ENCODE measurements at places on chromosomes 12 and 14. TPM values are rescaled to one million over a fixed set of nuclear protein-coding genes. Genes with fewer than 3 reads are reported as not detected.

ST8SIA1 gene
- total RNA-seq: 7.6 TPM

CLEC6A gene
- not detected for total RNA-seq

MYO1H gene
- not detected for total RNA-seq

DNA sequence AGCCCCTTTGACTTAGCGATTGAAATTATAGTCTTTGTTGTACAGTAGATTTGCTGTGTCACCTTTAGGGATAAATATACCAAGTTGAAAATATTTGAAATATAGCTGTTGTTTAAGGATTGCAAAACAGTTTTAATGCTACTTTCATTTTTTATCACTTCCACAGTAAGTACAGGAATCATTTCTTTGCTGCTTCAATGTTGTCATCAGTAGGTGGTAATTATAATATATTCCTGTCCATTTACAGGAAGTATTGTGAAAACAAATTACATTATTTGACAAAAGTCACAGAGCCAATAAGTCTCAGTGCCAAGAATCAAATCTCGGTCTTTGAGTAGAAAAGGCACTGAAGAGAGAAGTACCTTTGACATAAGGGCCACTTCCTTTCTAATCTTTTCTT lies 342.6 kb upstream of the RGS6 start:
- H3K4me1 ChIP-seq: peaks cover 12% of the 10 kb centered on the region
- peaks cover 2% of the 10 kb centered on the region for H3K36me3 ChIP-seq
- H3K4me3 ChIP-seq: no peak overlapping the region
- H3K27me3 ChIP-seq: no peaks in the 10 kb centered on the region
- H3K27ac ChIP-seq: no peak overlapping the region

DNA sequence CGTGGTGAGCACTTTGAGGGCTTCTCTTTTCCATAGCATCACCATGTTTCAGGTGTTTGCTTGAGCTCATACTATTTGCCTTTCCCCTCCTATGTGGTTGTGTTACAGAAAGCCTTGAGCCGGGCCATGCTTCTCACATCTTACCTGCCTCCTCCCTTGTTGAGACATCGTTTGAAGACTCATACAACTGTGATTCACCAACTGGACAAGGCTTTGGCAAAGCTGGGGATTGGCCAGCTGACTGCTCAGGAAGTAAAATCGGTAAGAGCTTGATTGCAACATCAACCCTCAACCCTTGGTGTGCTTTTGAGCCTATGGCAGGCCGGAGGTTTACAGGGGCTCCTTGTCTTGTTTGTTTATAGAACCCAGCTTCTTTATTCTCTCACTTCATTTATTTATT lies 8.1 kb downstream of the LETMD1 start:
- no peak overlapping the region for H3K27ac ChIP-seq
- no peak for DNase-seq
- H3K4me1 ChIP-seq: peaks cover 5% of the 10 kb centered on the region
- H3K36me3 ChIP-seq: peaks cover 4% of the 10 kb centered on the region
- no peak overlapping the region for H3K4me3 ChIP-seq

GRCh38 chr14:99604766-99605298 lies 825 bp upstream of the CCDC85C start:
- peak overlapping the region; percentile 97 for H3K27ac ChIP-seq
- H3K4me1 ChIP-seq: peaks cover 31% of the 10 kb centered on the region

GRCh38 chr12:906062-906585 lies 43.4 kb downstream of the RAD52 start:
- no peak for DNase-seq
- peak overlapping the region; percentile 74 for H3K27ac ChIP-seq
- H3K4me3 ChIP-seq: no peak overlapping the region
- H3K4me1 ChIP-seq: peaks cover 18% of the 10 kb centered on the region

DNA sequence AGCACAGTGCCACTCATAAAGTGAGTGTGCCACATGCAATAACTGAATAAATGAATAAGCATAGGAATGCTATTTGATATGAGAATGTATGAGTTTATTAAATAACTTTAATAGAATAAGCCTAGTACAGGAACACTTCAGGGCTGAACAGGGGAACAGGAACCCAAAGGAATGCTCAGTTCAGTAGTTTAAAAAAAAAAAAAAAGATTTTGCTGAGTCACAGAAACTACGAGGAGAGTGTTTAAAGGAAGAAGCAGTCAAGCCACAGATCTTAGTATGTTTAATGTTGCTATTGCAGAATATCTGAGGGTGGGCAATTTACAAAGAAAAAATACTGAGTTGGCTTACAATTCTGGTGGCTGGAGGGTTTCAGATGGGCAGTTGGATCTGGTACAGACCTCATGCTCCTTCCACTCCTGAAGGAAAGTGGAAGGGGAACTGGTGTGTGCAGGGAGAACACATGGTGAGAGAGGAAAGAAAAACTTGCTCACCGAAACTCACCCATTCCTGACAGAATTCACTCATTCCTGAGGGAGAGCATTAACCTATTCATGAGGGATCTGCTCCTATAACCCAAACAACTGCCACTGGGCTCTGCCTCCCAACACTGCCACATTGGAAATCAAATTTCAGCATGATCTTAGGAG lies 880.3 kb upstream of the MGAT4C start:
- no peaks in the 10 kb centered on the region for H3K36me3 ChIP-seq
- H3K27ac ChIP-seq: no peak overlapping the region
- no peak for DNase-seq
- no peak overlapping the region for H3K4me3 ChIP-seq

- no peak overlapping the region for H3K27ac ChIP-seq
- no peaks in the 10 kb centered on the region for H3K4me1 ChIP-seq
- H3K4me3 ChIP-seq: no peak overlapping the region
- no peak for DNase-seq
- H3K27me3 ChIP-seq: peaks cover 13% of the 10 kb centered on the region
Measured at GRCh38 chr14:78933948-78934524, 763.9 kb downstream of the NRXN3 start.

GRCh38 chr14:35504260-35504659 lies 29.7 kb upstream of the INSM2 start:
- peaks cover 6% of the 10 kb centered on the region for H3K4me1 ChIP-seq
- DNase-seq: no peak
- H3K27me3 ChIP-seq: peaks cover 23% of the 10 kb centered on the region
- no peak overlapping the region for H3K4me3 ChIP-seq

DNA sequence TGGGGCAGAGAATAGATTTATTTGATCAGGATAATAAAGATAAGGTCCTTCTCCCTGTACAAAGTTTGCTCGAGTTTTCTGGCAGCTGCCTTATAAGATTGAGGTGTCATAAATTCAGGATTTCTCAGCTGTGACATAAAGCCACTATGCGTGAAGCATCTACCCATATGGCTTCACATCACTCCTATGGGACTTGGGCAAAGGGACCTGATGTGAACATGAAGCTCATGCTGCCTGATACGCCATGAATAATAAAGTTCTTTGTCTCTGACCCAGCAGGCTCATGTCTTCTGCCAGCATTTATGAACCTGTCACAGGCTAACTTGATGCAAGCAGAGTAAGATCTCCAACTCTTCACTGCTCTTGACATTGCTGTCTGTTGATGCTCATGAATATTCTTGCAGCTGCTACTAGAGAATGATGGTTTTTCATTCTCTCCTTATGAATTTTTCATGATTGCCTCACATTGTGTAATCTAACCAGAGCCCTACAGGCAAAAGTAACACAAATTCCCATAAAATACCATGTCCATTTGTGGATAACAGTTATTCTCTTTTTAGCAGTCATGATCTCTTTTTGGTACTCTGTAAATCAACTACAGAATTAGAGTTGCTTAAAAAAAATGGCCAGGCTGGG lies 49.0 kb upstream of the CPNE8 start:
- H3K36me3 ChIP-seq: no peaks in the 10 kb centered on the region
- DNase-seq: no peak
- no peaks in the 10 kb centered on the region for H3K4me1 ChIP-seq
- H3K27ac ChIP-seq: no peak overlapping the region

DNA sequence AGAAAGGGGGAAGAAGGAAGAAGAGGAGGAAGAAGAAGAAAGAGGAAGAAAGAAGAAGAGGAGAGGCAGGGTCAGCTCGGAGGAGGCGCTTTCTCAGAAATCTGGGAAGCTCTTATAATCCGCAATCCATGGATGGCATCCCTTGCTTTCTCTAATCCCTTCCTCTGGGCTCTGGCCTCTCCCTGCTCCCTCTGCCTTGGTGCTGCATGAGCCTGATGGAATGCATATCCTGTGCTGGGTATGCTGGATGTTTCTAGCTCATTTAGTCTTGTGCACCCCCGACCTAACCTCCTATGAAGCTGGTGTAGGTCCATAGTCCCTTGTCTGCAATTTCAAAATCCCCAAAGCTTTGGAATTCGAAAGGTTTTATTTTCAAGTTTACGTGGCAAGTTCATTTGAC lies 94.2 kb upstream of the MYL2 start:
- H3K4me3 ChIP-seq: no peak overlapping the region
- H3K36me3 ChIP-seq: peaks cover 2% of the 10 kb centered on the region
- no peak for DNase-seq

DNA sequence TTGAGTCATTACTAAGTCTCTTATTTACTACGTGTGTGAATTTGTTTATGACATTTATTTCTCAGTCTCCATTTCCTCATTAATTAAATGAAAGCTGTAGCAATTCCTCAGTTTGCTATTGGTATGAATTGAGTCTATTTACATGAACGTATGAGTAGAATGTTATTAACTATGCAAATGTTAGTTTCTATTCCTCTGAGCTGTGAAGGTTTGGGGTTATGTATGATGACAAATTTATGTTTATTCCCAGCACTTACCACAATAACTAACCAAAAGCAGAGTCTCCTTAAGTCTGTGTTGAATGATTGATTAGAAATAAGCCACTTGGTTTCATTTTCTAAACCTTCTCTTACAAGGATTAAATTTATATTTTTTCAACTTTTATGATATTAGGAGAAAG lies 1340.9 kb downstream of the FSCB start:
- H3K27ac ChIP-seq: no peak overlapping the region
- H3K27me3 ChIP-seq: no peaks in the 10 kb centered on the region
- H3K4me3 ChIP-seq: no peak overlapping the region
- H3K36me3 ChIP-seq: no peaks in the 10 kb centered on the region
- DNase-seq: no peak

GRCh38 chr14:75018694-75019093 lies 16.0 kb downstream of the EIF2B2 start:
- H3K4me1 ChIP-seq: peaks cover 10% of the 10 kb centered on the region
- H3K27me3 ChIP-seq: no peaks in the 10 kb centered on the region
- no peak overlapping the region for H3K27ac ChIP-seq
- DNase-seq: no peak
- no peak overlapping the region for H3K4me3 ChIP-seq
- peaks cover 12% of the 10 kb centered on the region for H3K36me3 ChIP-seq

DNA sequence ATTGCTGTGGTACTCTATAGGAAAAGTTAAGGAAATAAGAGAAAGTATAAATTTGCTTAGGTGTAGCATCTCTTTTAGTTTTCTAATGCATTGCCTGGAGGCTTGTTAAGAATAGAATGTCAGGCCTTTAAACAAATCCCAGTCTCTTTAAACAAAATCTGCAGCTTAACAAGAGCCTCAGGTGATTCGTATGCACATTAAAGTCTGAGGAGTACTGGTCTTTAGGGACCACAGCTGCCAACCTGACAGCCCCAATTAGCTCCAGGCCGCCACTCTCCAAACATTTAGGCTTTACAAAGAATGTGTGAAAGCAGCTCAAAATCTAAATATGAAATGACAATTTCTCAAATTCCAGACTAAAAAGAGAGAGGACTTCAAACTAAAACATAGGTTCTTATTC lies 35.7 kb downstream of the PAWR start:
- no peak overlapping the region for H3K27ac ChIP-seq
- H3K27me3 ChIP-seq: peaks cover 2% of the 10 kb centered on the region
- no peak for DNase-seq

Measured in T-helper 17 cell (primary cell).